ENCODE measurements at places on chromosomes 3 and 15.

DNA sequence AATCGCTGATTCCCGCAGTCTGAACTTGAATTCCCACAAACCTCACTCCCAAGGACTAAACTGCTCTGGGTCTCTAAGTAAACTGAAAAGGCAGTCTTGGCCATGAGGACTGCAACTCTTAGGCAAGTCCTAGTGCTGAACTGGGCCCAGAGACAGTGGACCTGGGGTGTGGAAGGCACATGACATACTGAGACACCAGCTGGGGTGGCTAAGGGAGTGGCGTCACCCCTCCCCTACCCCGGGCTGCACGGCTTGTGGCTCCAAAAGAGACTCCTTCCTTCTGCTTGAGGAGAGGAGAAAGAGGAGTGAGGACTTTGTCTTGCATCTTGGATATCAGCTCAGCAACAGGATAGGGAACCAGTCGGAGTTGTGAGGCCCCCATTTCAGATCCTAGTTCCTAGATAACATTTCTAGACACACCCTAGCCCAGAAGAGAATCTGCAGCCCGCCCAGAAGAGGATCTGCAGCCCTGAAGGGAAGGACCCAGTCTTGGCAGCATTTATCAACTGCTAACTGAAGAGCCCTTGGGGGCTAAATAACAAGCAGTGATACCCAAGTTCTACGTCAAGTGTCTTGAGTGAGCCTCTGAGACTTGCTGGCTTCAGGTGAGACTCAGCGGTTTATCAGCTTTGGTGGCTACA lies 110.7 kb upstream of the C3orf80 start:
- DNase-seq: no peak

GRCh38 chr3:59940718-59941117 lies 890.9 kb upstream of the CFAP20DC start:
- no peak for DNase-seq

GRCh38 chr3:170603770-170604510 lies 18.1 kb upstream of the SLC7A14 start:
- DNase-seq: no peak

DNA sequence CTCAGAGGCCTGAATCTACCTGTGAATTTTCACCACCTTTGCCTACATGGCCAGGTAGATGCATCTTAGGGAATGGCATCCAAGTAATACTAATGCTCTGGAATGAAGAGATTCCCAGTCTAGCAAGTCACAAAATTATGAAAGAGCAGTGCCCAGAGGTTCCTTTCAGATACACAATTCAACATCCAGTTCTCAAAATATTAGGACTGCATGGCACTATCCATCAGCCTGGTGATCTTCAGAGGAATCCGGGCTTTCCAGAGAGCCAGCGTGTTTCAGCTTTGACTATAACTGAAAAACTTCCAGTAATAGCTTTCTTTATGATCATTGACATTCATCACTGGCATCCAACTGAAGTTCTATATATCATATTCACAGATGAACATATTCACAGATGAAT lies 849.8 kb downstream of the AGBL1 start:
- DNase-seq: no peak

Data from type B pancreatic cell (in vitro differentiated cells).